CD4-positive, alpha-beta T cell treated with Interleukin-4 for 1 hour (primary cell): ENCODE measurements at places on chromosomes 2 and 18.

GRCh38 chr2:37367984-37368383 lies 23.6 kb downstream of the QPCT start:
- no peak for DNase-seq

DNA sequence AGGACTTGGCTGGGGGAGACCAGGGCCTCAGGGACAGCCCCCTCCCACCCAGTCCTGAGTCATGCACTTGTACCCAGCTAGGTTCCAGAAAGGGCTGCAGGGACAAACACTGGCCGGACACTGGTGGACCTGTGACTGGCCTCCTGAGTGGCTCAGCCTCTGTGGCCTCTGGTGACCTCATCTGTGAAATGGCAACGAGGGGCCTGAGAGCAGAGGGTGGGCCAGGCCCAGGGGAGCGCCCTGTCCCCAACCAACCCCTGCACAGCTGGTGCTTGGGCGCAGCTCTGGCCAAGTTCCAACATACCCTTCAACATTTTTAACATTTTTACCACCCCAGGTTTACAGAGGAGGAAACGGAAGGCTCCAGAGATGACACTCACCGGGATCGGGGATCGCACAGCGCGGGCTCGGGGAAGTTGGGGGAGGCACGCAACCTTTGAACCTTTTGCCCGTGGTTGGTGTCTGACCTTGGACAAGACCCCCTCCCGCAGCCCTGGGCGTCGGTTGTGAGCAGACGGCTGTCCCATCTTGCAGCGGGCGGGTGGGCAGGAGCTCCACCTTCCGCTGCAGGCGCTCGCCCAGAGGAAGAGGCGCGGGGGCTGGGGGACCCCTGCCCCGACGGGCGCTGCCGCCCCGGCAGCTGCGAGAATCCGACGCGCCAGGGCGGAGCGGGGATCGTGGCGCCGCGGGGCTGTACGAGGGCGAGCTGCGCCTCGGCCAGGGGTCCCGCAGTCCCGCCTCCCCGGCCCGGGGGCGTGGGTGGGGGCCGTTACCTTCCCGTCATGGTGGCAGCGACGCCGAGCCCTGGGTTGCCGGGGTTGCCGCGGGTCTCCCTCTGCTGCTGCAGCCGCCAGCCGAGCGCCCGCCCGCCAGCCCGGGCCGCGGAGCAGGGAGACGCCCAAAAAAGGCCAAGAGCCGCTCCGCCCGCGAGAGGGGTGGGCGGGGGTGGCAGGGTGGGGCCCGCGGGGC lies 805 bp downstream of the LIMS2 start:
- no peak for DNase-seq

GRCh38 chr2:233011268-233011650 lies 1.8 kb downstream of the NGEF start:
- no peak for DNase-seq

GRCh38 chr18:12774982-12775381 lies 72.1 kb downstream of the PSMG2 start:
- peak; percentile 30 for DNase-seq
